ENCODE measurements at places on chromosomes 7 and 10. TPM values are rescaled to one million over a fixed set of nuclear protein-coding genes. Genes with fewer than 3 reads are reported as not detected.

Gene SPDYE16
- 0.17 TPM for total RNA-seq

- no peak for DNase-seq
Observed at GRCh38 chr10:21269289-21269688, 256.2 kb downstream of the SKIDA1 start.

DNA sequence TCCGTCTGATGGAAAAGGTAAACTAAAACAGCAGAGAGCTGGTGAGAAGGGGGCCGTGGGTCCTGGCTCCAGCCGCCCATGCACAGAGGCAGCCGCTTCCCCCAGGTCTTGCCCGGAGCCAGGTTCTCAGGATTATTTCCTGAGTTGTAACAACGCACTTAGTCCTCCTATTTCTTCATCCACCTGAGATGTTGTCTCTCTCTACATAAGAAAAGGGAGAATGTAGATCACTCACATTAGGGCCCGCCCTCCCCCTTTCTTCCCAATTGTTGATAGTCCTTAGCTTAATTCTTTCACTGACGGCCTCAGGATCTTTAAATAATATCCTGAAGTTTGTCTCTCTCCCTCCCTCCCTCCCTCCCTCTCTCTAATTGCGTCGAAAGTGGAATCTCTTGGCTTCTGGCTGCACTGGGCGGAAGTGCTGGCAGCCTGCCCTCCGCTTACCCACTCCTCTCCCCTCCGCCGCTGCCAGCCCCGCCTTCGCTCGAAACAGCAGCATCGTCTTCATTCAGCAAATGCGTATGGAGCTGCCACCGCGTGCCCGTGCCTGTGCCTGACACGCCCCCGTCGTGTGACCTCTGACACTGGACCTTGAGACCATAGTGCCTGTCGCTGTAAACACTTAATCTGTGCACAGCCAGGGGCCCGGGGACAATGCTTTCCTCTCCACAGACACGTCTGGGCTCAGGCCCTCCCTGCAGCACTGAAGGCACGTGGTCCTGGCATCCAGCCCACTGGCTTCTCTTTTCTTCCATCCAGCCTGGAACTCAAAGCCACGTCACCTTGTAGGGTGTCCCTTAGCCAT lies 174.5 kb upstream of the PPP2R2D start:
- peak; percentile 37 for DNase-seq

GRCh38 chr10:23405540-23405939 lies 33.3 kb upstream of the OTUD1 start:
- no peak for DNase-seq

DNA sequence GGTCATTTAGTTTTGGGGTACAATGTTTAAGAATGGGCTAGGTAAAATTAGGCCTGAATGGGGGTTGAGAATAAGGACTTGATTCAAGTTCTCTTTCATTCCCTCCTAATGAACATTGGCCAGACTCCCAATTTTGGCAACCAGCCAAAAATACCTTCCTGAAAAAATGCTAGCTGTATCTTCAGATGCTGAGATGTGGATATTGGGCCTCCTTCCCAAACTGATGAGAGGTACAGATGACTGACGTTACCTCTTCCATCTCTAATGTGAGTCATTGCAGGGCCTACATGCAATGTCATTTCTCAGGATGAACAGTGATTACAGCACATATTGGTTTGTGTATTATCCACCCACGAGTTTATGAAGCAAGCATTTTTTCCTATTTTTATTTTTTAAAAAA lies 151.6 kb downstream of the SND1 start:
- no peak for DNase-seq

GRCh38 chr7:37771801-37772200 lies 76.6 kb upstream of the NME8 start:
- DNase-seq, result no peak

Measured in liver (tissue), 10 donors.